Mucosa of gallbladder (tissue), 1 donor: ENCODE measurements at places on chromosomes 7 and 10.

- no peak for DNase-seq
Observed at GRCh38 chr10:14880229-14880628, 1.6 kb downstream of the SUV39H2 start.

GRCh38 chr7:114181280-114181679, 233.3 kb upstream of the FOXP2 start:
- DNase-seq = no peak

- peak; percentile 42 for DNase-seq
Observed at GRCh38 chr7:27364344-27364758, 121.7 kb downstream of the EVX1 start.

- no peak for DNase-seq
Observed at GRCh38 chr10:43372765-43373361, 1.4 kb downstream of the FXYD4 start.

GRCh38 chr10:62454687-62455397, 80.7 kb downstream of the ZNF365 start:
- DNase-seq = peak; percentile 20

GRCh38 chr10:86031-86430, 36.9 kb upstream of the TUBB8 start:
- no peak for DNase-seq

DNA sequence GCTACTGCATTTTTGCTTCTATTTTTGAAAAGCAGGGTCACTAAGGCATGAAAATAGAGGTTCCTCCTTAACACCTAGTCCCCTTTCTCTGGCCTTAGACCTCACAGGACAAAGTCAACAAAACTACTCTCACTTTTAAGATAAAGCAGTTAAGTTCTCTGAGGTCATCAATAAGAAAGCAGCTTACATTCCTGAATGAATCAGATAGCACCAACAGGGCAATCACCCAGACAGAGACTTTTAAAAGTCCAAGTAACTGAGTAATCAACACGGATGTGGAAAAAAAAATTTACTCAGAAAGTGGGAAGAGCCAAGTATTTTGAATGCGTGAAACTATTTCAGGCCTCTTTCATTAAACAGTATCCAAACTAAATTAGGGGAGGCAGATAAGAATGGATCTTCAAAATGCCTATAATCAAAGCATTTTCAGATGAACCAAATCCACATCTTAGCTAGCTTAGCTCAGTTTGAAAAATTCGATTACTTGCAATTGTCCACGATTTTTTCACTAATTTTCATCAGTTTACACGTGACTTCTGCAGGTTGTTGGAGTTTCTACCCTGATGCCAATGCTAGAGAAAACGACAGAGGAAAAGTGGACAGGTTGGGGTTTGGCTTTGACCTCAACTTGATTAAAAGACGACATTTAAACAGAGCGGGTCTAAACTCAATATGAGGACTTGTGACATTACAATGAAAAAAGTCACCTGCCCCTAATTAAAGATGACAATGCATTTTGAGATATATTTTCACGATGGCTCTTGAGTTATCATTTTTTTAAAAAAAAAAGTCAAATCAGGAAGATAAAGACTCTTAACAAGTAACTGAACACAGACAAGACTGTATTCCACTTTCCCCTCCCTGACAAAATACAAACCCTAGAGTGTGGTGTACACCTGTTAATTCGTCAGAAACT, 1.6 kb downstream of the BEND7 start:
- DNase-seq = no peak

DNA sequence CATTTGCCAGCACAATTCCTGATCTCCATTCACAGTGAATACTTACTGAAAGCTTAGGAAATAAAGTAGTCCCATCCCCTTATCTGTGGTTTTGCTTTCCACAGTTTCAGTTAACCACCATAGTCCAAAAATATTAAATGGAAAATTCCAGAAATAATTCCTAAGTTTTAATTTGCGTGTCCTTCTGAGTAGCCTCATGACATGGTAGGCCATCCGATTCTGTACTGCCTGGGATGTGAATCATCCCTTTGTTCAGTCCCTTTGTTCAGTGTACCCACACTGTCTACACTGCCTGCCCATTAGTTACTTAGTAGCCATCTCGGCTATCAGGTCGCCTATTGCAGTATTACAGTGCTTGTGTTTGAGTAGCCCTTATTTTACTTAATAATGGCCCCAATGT, 14.2 kb downstream of the RAB11FIP2 start:
- no peak for DNase-seq

- no peak for DNase-seq
Observed at GRCh38 chr10:423178-423577, 266.3 kb downstream of the DIP2C start.

GRCh38 chr7:7972128-7972527, 3.5 kb downstream of the GLCCI1 start:
- DNase-seq = no peak

DNA sequence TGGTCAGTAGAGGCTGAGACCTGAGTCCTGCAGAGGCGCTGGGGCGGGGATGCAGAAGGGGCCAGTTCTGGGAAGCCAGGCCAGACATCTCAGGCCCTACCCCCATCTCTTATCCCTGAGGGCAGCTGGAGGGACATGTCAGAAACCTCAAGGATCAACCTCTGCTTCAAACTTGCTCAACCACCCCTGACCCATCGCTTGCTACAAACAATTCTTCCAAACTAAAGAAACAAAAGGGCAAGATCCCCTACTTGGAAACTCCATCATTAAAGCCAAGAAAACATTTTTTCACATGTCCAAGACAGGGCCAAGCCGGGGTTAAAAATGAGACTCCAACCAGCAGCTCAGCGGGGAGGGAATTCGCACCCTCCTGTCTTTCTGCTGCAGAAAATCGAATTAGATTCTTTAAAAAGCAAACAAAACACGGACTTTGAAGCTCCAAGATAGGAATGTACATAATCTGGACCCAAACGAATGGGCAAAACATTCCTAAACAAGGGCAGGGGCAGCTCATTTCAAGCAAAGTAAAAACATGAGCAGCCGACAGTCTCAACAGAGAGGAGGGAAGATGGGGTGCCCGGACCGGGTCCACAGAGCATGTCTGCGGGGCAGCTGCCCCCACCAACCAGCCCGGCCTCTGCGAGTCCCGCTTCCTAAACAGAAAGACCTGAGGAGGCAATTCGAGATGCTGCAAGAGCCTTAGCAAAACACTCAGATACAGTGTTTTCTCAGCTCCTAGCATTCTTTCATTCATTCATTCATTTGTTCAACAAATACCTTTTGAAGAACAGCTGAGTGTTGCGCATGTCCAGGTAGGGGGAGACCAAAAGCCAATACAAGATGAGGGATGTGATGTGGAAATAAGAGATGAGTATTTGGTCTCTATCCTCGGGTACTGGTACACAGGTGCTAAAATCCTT, 44.8 kb downstream of the CHST15 start:
- DNase-seq = no peak

- no peak for DNase-seq
Observed at GRCh38 chr10:69270990-69271389, 7.3 kb upstream of the HK1 start.

DNA sequence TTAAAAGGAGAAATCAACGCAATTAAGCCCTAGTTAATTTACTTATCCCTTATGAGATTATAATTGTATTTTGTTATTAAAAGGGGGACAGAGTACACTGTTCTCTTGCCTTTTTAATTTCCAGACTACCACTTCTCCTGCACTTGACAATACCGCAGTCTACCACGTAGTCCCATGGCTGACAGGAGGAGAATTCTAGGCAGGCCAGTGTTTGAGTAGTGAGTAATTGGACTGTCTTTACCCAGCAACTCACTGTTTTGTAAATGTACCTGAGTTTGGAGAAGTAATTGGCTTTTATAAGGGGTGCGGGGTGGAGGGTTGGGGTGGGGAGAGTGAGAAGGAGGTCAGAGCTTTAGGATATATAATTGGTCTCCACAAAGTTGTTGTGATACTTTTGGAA, 85.4 kb downstream of the CFTR start:
- DNase-seq = no peak

DNA sequence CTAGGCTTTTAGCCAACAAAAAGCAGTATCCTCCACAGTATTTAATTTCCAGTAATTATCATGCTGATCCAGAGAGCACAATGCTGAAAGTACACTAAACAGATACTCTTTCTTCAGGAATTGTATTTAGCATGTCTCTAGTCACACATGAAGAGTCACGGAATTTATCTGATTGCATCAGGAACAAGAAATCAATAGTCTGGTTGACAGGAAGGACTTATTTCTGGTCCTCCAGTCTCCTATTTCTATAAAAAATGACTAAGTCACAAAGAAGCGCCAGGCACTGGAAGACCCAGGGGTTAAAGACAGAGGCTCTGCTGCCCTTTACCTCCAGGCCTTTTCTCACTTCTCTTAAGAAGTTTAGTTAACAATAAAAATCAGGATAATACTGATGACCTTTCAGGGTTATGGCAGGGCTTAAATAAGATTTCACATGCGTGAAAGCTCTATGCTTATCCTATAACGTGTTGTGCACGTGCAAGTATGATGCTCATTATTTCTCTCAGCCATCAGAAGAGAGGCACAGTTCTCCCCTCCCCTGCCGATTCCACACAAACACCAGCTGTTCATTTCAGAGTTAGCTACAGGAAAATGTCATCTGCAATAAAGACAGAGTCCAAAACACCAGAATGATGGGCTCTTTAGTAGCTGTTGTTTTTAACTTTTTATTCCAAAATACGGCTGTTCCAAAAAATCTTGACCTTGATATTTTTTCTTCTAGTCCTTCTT, 36.9 kb downstream of the SLC26A4 start:
- DNase-seq = no peak

DNA sequence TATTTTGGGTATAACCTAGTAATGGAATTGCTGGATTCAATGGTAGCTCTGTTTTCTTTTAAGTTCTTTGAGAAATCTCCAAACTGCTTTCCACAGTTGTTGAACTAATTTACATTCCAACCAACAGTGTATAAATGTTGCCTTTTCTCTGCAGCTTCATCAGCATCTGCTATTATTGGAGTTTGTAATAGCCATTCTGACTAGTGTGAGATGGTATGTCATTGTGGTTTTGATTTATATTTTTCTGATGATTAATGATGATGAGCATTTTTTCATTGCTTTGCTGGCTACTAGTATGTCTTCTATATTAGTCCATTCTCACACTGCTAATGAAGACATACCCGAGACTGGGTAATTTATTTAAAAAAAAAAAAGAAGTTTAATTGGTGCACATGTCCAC, 248.6 kb upstream of the MAGI2 start:
- no peak for DNase-seq

GRCh38 chr10:99560277-99561126, 27.8 kb downstream of the NKX2-3 start:
- peak; percentile 44 for DNase-seq

DNA sequence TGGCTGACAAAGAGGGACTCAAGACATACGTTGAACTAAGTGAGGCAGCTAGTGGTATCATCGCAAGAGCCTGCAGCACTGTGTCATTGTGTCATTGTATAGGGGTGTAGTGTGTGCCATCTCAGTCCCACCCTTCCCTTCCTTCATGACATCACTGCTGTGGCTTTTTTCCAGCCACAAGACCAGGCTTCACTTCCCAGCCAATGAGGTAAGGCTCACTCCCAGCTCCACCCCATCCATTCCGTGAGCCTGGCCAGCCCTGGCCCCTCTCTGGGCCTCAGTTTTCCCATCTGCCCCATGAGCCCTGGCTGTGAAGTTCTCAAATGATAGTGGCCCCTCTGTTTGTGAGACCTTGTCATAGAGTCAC, 134.3 kb upstream of the ZMIZ1 start:
- DNase-seq = no peak

- no peak for DNase-seq
Observed at GRCh38 chr7:118573085-118573484, 348.6 kb downstream of the ANKRD7 start.

- DNase-seq = no peak
Observed at GRCh38 chr7:80721883-80722615, 83.6 kb downstream of the CD36 start.

GRCh38 chr10:38741226-38741625, 647.1 kb downstream of the ZNF37A start:
- no peak for DNase-seq

- DNase-seq = peak; percentile 25
Observed at GRCh38 chr7:51226063-51226755, 90.4 kb downstream of the COBL start.

- DNase-seq = no peak
Observed at GRCh38 chr10:86707505-86707904, 39.2 kb downstream of the LDB3 start.

- no peak for DNase-seq
Observed at GRCh38 chr10:62919776-62920175, 103.6 kb upstream of the EGR2 start.

DNA sequence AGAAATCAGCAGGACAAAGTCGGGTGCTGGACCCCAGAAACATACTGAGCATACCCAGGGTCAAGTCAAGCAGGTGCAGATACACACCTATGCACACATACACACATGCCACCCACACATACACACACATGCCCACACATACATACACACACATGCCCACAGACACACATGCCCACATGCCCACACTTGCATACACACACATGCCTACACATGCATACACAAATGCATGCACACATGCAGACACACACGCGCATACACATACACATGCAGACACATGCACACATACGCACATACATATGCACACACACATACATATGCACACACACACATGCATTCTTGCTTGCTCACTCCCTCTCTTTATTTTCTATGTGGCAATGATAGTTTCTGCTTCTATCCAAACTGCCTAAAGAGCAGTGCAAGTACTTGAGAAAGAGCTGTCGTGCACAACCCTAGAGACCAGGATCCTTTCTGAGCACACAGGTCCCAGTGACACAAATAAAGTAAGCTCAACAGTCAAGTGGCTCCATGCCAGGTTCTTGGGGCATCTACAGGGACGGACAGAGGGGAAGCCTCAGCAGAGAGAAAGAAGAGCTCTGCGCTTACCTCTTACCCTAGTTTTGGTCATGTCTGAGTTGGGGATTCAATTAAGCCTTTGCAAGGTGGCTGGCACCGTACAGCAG, 83.7 kb downstream of the EBF3 start:
- no peak for DNase-seq

GRCh38 chr10:21687266-21688008, 153.4 kb downstream of the MLLT10 start:
- no peak for DNase-seq

GRCh38 chr10:132962623-132963429, 20.5 kb upstream of the CFAP46 start:
- no peak for DNase-seq

- no peak for DNase-seq
Observed at GRCh38 chr7:149467321-149467859, 6.5 kb upstream of the ZNF777 start.

- DNase-seq = no peak
Observed at GRCh38 chr7:98249106-98249505, 2.9 kb downstream of the TECPR1 start.

DNA sequence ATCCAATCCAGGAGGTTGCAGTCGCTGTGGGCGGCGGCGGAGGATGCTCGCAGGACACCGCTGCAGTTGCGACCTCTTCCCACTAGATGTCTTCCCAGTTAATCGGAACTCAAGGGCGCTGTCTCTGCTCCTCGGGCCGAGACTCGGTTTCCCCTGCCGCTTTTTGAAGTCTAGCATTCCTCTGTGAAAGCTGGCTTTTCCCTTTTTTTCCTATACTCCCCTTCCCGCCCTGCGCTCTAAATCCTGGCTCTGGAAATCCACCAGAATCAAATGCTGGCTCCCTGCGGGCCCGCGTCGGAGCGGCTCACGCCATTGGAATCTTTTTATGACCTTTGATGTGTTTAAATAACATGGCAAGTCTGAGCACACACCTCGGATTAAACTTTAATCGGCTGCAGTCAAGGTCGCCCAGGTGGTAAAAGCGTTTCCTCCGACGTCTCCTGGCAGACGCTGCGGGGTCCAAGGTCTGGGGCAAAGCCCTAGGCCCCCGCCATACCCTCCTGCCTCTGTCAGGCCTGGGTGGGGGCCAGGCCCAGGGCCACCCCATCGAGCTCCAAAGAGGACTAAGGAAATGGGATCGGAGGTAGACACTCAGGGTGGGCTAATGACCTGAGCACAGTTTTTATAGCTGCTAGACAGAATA, 10.7 kb upstream of the HOXA13 start:
- DNase-seq = peak; percentile 37
